SW 1271 (cell line): ENCODE measurements at places on chromosomes 6 and 20.

- DNase-seq = no peak
These were observed 11.1 kb downstream of the CRISP1 start for GRCh38 chr6:49855221-49855620.

DNA sequence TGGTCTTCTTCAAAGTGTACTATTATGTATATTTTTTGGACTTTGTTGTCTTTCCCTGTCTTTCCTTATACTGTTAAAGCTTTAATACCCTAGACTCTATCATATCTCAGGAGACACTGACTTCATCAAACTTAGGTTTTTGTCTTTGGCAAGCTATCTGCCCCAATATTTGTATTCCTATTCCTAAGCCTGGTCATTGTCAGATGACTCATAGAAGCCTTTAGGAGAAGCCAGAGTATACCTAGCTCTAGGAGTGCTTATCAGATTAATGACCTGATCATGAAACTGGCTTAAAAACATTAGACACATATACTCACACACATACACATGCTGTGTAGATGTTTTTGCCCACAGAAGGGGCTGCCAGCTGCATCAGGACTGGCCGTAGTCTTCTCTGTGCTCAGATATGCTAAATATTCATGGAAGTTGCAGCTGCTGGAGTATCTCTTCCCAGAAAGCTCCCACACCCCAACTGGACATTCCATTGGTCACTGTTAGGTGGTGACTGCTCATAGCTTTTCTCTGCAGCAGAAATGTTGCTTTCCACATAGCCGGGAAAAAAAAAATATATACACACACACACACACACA, 102.0 kb downstream of the ANKS1A start:
- DNase-seq = no peak

DNA sequence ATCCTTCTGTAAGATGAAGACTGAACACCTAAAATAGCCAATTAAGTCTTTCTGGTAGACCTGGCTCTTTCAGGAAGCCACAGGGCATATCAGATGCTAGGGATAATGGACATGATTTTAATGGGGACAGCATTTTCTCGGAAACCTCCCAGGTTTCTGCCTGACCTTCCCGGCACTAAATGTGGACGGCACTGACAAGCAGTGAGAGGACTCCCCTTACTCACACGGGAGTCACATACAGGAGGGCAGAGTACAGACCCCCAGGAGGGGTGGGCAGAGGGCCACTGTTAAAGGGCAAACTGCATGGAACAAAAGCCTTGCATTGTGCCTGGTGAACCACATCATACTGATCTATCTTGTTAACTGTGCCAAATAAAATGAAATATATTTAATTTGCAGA, 19.9 kb downstream of the PSMG4 start:
- no peak for DNase-seq

GRCh38 chr6:133166766-133167165, 74.4 kb upstream of the EYA4 start:
- no peak for DNase-seq

- DNase-seq = peak; percentile 95
These were observed at the start of gene MRPS18B for GRCh38 chr6:30617565-30618269. MRPS18B (plus strand) TSS chr6:30617840; CDS start chr6:30617866, 26 bp downstream.

- no peak for DNase-seq
These were observed 15.4 kb downstream of the FOXC1 start for GRCh38 chr6:1624851-1625781.
